ENCODE measurements at places on chromosomes 5 and 9. TPM values are rescaled to one million over a fixed set of nuclear protein-coding genes. Genes with fewer than 3 reads are reported as not detected.
A peak's percentile ranks its signal among the peaks of the same experiment; 100 is the strongest.

PCDHGB7 gene
- 11.7 TPM for total RNA-seq

RALGPS1 gene
- total RNA-seq: 48.8 TPM

TCF7 gene
- 3.6 TPM for total RNA-seq

CDC20B gene
- total RNA-seq: not detected

DOCK8 gene
- 65.8 TPM for total RNA-seq

DNA sequence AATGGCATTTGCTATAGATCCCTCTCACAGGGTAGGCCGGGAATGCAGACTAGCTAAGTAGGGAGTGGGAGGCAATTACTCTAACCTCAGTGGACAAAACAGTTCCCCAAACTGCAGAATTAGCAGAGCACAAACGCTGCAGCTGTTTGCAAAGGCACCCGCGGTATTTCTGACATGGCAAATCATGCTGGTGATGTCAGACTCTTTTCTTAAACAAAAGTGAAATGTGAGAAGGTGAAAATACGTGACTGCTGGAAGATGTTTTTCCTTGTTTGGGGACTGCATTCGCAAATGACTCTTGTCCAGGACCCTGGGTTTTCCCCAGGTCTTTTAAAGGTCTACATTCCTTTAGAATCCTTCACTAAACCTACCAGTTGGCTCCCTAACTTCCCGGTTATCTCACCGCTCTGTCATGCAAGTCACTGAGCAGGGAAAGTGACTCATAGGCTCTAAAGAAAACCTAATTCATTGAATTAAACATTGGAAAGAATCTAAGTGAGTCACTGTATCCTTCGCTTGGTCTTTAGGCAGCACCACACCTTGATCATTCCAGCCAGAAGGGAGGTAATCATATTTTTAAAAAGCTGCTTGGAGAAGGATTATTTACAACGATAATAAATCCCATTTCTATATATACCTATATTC is 91.5 kb upstream of the DNAH5 start:
- DNase-seq: no peak

DNA sequence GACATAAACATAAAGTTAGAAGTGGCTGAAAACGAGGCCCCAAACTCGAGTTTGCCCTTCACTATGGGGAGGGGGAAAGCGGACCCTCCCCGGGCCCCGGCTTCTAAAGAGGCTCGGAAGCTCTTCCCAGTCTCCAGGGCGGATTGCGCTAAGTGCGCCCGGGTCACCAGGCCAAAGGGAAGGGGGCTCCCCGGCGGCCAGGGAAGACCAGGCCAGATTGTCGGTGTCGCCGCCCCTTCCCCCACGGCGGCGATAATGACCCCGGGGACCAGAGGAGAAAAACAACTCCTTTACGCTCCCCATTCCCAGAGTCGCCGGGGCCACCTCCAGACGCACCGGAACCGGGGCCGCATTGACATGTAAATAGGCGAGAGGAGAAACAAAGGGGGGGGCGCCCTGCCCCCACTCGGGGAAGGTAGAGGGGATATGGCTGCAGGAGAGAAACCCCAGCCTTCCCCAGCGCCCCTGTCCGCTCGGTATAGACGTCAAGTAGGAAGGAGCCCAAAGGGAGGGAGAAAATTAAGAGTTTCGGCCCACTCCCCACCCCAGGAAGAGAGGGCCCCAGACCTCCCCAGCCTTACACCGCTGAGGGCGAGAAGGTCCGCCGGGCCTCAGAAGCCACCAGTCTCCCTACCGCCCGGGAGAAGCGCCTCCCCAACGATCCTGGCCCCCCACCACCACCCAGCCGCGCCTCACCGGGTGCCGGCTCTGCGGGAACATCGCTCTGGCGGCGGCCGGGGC is 1.7 kb downstream of the TLE1 start:
- peak; percentile 65 for DNase-seq

DNA sequence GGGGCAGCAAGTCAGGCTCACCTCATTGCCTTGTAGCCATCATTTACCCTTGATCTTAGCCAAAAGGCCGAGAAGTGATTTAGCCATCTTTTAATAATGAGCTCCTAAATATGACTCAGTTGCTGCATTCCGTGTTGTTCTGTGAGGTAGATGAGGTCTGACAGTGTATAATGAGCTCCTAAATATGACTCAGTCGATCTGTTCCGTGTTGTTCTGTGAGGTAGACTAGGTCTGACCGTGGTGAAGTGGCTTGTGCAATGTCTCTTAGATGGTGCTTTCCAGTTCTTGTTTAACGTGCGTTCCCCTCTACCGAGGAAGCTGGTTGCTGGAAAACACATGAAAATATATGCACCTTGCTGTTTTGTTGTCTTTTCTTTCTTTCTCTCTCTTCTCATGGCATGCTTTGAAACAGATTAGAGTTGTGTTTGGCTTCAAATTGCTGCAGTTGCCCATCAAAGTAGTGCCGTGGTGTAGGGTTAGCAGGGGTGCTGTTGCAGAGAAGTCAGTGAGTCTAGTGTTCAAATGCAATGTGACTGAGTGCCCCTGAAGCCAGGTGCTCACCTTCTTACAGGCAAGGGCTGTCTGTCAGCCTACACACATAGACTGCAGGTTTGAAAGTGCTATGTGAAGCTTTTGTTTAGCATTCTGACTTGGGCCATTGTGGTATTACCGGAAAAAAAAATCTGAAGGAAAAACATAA is 118.6 kb downstream of the KDM4C start:
- DNase-seq: no peak

- no peak for DNase-seq
These were observed 322.7 kb downstream of the ARHGEF28 start for GRCh38 chr5:73948720-73949119.

GRCh38 chr5:168047043-168047668 is 244.3 kb upstream of the WWC1 start:
- peak; percentile 54 for DNase-seq

GRCh38 chr5:38932854-38933408 is 87.1 kb downstream of the OSMR start:
- DNase-seq: no peak

Data from ureter (tissue), 1 donor.